ENCODE measurements at places on chromosomes 11 and 22. TPM values are rescaled to one million over a fixed set of nuclear protein-coding genes. Genes with fewer than 3 reads are reported as not detected.

- no peaks in the 10 kb centered on the region for H3K36me3 ChIP-seq
- DNase-seq, result no peak
- no peaks in the 10 kb centered on the region for H3K27me3 ChIP-seq
- H3K4me1 ChIP-seq, result no peaks in the 10 kb centered on the region
- no peak overlapping the region for H3K27ac ChIP-seq
- no peak overlapping the region for H3K4me3 ChIP-seq
These were observed 53.4 kb upstream of the CCND1 start for GRCh38 chr11:69587454-69588090.

- no peak overlapping the region for H3K4me3 ChIP-seq
- H3K4me1 ChIP-seq, result no peaks in the 10 kb centered on the region
- peaks cover 13% of the 10 kb centered on the region for H3K27me3 ChIP-seq
- no peak overlapping the region for H3K27ac ChIP-seq
- no peak for DNase-seq
These were observed 24.7 kb upstream of the CCDC188 start for GRCh38 chr22:20175597-20175900.

GRCh38 chr11:19929655-19930054 is 217.0 kb downstream of the NAV2 start:
- no peaks in the 10 kb centered on the region for H3K4me1 ChIP-seq
- no peak overlapping the region for H3K4me3 ChIP-seq
- DNase-seq, result no peak

GRCh38 chr11:14388352-14388751 is 29.4 kb upstream of the RRAS2 start:
- H3K27me3 ChIP-seq, result no peaks in the 10 kb centered on the region
- H3K4me1 ChIP-seq, result no peaks in the 10 kb centered on the region
- H3K36me3 ChIP-seq, result no peaks in the 10 kb centered on the region
- no peak overlapping the region for H3K27ac ChIP-seq
- no peak overlapping the region for H3K4me3 ChIP-seq
- DNase-seq, result no peak

- H3K27me3 ChIP-seq, result no peaks in the 10 kb centered on the region
- no peaks in the 10 kb centered on the region for H3K36me3 ChIP-seq
- H3K4me3 ChIP-seq, result no peak overlapping the region
- no peaks in the 10 kb centered on the region for H3K4me1 ChIP-seq
These were observed 78.9 kb upstream of the POU2AF2 start for GRCh38 chr11:111166598-111166997.

The VWCE gene
- total RNA-seq, result not detected

DNA sequence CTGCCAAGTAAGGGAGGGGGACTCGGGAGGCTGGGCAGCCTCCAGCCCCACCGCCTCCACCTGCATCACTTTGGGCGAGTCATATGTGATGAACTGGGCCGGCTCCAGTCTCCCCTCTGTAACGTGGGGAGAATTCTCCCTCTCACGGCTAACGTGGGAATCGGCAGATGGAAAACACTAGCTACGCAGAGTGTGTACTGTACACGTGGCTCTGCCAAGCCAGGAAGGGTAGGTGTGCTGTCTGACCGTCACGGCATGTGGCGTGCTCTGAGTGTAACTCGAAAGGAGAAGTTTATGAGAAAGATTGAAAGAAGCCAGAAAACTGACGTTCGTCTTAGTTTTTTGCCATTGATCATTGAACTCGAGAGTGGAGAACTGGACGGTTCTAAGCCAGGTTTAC is 13.7 kb downstream of the TRMU start:
- no peaks in the 10 kb centered on the region for H3K27me3 ChIP-seq
- H3K4me3 ChIP-seq, result no peak overlapping the region
- H3K27ac ChIP-seq, result no peak overlapping the region
- no peak for DNase-seq
- peaks cover 84% of the 10 kb centered on the region for H3K36me3 ChIP-seq

DNA sequence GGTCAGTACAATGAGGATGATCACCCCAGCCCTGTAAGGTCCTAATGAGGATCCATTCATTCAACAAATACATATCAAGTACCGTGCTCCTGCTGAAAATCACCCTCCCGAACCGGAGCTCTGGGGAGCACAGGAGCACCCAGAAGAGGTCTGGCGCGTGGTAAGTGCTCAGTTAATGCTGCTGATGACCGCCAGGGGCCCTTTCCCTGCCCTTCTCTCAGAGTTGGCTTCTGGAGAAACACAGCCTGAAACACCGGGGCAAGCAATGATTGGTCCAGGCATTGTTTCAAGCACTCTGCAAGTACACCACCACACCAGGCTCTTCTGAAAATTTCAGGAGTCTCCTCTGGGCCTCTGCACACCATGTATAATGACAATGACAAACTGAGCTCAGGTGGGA is 3.8 kb upstream of the CCDC86 start:
- no peak overlapping the region for H3K4me3 ChIP-seq
- no peaks in the 10 kb centered on the region for H3K27me3 ChIP-seq
- H3K4me1 ChIP-seq, result peaks cover 19% of the 10 kb centered on the region
- no peak overlapping the region for H3K27ac ChIP-seq

GRCh38 chr11:58998480-58999290 is 59.4 kb downstream of the GLYATL1 start:
- H3K36me3 ChIP-seq, result no peaks in the 10 kb centered on the region
- peaks cover 4% of the 10 kb centered on the region for H3K4me1 ChIP-seq
- H3K27me3 ChIP-seq, result no peaks in the 10 kb centered on the region
- no peak for DNase-seq
- no peak overlapping the region for H3K27ac ChIP-seq

The CALCA gene
- total RNA-seq, result not detected

The MOGAT2 gene
- total RNA-seq, result 201 TPM

GRCh38 chr11:86043765-86044503 is 24.9 kb downstream of the PICALM start:
- H3K36me3 ChIP-seq, result no peaks in the 10 kb centered on the region
- DNase-seq, result no peak
- peaks cover 11% of the 10 kb centered on the region for H3K4me1 ChIP-seq
- no peak overlapping the region for H3K4me3 ChIP-seq

GRCh38 chr11:73623686-73624085 is 22.7 kb upstream of the PLEKHB1 start:
- no peak overlapping the region for H3K27ac ChIP-seq
- H3K4me1 ChIP-seq, result no peaks in the 10 kb centered on the region
- H3K36me3 ChIP-seq, result no peaks in the 10 kb centered on the region
- no peak for DNase-seq

GRCh38 chr22:48333816-48334735 is 1493.6 kb downstream of the BRD1 start:
- DNase-seq, result no peak
- H3K4me3 ChIP-seq, result no peak overlapping the region
- no peak overlapping the region for H3K27ac ChIP-seq
- H3K27me3 ChIP-seq, result no peaks in the 10 kb centered on the region
